ENCODE measurements at places on chromosomes 12 and 14.
A peak's percentile ranks its signal among the peaks of the same experiment; 100 is the strongest.

- DNase-seq, result no peak
Measured at GRCh38 chr14:81423504-81423903, 23.4 kb upstream of the STON2 start.

- DNase-seq, result no peak
Measured at GRCh38 chr14:85853996-85854526, 324.1 kb downstream of the FLRT2 start.

GRCh38 chr12:124813782-124814181 lies 49.9 kb downstream of the SCARB1 start:
- DNase-seq, result no peak

DNA sequence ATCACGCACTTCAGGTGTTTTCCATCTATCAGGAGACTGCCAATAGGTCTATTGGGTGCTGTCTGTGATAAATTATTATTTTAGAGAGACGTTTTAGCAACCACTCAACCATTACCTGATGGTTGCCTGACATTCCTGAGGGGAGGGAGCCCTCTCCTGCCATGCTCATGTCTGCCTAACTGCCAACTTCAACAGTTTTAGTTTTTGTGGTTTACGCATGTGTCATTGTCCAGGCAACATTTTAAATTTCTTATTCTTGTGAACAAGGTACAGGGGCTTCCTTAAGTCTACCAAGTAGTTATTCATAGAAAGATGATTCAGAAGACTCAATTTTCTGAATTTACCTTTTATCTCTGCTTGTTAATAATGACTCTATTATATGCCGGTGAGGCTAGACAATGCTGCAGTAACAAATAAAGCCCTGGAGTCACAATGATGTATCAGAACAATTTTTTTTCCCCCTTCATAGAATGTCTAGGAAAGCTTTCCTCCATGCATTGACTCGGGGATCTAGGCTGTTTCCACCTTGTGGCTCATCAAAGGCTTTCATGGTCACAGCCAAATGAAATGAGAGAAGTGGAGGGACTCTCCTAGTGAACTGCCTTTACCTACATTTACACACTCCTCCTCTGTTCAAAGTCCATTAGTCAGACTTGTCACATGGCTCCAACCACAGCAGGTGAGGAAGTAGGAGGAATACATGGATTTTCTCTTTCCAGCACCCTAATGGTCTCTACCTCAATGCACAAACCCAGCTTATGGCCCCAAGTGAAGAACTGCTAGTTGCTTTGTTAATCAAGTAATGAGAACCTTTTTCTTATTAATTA lies 225.8 kb downstream of the CRADD start:
- DNase-seq, result no peak

DNA sequence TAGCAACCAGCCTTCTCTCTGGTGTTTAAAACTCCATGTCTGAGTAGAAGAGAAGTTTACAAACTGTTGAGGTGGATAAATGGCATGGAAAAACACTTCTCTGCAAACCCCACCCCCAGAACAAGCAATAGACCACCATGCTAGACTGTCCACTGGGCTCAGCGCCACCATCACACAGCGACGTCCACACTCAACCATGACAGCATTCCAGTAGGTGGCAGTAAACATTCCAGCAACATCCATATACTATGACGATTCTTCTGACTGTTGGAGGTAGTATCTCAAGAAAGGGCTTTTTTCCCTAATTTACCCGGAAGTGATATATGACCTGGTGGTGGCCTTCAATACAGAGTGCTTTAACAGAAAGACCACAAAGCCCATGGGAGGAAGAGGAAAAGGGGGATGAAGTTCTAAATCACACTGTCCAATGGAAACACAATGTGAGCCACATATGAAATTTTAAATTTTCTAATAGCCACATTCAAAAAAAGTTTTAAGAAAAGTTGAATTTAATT lies 152.2 kb downstream of the SLC15A4 start:
- no peak for DNase-seq

DNA sequence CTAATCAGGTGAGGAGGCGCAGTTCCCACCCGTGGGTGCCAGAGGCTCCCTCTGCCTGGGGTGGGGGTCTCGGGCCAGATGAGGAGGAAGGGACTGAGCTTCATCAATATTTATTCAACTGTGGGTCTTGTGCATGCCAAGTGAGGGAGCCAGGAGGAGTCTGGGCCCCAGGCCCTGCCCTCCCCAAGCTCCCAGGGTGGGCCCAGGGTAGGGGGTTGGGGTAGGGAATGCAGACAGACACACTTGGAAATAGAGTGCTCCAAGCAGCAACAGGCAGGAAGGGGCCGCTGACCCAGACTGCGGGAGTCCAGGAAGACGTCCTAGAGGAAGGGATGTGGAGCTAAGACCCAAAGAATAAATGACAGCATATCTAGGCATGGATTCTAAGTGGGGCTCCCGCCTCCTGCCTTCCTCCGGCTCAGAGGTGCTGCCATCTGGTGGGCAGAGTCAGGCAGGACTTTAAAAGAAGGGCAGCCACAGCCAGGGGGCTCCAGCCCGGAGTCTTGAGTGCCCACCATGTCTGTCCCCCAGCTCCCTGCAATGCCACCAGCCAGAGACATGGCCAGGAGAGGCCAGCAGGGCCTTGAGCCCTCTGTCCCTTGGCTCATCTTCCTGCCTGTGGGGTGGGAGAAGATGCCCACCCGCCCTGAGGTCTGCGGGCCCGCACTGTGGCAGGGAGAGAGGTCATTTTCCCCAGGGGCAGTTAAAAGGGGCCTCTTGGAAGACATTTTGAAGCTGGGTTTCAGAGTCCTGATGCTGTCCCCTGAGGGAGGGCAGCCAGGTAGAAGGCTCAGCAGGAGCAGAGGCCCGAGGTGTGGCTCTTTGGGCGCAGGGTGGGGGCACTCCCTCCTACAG lies 70.1 kb downstream of the PHETA1 start:
- peak; percentile 51 for DNase-seq

DNA sequence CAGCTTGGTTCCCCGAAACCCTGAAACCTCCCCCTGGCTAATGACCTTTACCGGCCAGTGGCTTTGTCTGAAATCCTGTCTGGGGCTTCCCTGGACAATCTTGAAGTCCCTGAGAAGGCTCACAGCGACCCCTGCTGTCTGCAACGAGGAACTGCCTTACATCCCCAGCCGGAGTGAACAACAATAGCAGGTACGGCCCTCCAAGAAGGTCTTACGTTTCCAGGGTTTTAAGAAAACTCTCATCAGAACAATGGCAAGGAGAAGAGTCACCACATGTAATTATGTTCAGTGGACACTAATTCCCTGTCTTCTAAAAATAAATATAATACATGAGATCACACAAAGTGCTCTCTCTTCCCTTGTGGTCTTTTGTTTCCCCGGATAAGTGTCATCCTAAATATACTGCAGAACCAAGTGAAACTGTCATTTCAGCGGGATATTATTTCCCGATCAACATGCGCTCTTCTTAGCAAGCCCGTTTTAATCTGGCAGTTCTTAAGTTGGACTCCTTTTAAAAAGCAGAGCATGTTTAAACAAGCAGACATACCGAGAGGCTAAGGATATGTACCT lies 53.3 kb downstream of the RBM19 start:
- DNase-seq, result peak; percentile 33

DNA sequence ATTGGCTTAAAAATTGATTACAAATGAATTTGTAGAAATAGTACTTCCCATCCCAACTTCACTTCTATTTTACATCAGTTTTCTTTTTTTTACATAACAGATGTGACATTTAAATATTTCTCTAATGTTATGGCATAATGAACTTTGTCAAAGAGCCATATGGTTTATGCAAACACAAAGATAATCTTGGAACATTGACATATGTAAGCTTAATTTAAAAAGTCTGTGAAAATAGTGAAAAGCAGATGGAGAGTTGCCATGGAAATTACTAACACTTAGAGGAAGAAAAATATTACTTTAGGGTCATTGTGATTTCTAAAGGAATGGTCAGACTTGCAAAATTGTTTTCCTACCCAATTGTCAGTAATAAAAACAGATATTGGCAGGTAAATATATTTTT lies 232.4 kb downstream of the AEBP2 start:
- no peak for DNase-seq

DNA sequence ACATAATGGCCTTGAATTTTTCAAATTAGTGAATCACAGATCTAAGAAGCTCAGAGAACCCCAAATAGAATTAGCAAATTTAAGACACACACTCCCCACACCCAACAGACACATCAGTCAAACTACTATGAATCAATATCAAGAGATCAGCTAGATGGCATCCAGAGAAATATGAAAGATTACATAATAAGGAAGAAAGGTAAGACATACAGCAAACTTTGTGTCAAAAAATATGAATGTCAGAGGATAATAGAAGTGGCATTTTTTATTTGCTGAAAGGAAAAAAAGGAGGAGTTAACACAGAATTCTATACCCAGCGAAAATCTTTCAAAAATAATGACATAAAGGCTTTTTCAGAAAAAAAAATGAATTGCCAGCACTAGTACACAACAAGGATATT lies 110.5 kb upstream of the COCH start:
- DNase-seq, result no peak

GRCh38 chr14:80110721-80111120 lies 100.6 kb downstream of the DIO2 start:
- no peak for DNase-seq

Measured in stimulated activated CD4-positive, alpha-beta T cell treated with anti-CD3 and anti-CD28 coated beads, Interleukin-12 subunit alpha, Interleukin-12 subunit beta, amount 100 ng/mL, for 4 hours (primary cell).